ENCODE measurements at places on chromosomes 3 and 15. TPM values are rescaled to one million over a fixed set of nuclear protein-coding genes. Genes with fewer than 3 reads are reported as not detected.

MED12L gene
- 2.4 TPM for total RNA-seq

WDR6 gene
- total RNA-seq = 205 TPM

RASGRF1 gene
- 0.35 TPM for total RNA-seq

PLA2G4D gene
- 0.35 TPM for total RNA-seq

GOLGA6B gene
- not detected for total RNA-seq

CSPG5 gene
- 1.7 TPM for total RNA-seq

DNA sequence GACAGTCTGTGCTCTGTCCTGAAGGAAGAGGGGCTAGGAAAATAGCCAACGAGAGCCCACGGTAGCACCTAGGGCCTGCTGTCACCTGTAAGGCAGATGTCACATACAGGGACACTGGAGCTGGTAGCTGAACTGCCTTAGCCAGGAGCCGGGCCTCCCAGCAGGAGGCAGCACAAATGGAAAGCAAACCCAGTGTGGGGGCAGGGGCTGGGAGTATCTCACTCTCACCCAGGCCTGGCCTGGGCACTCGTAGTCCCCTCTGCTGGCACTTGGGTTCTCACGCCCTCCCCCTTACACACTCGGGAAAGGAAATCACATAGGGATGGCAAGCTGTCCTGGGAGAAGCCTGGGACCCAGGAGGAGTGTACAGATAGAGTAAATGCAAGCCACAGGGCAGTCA, 173.1 kb upstream of the CHRNA7 start:
- no peak for DNase-seq

GRCh38 chr3:179000144-179000543, 71.5 kb downstream of the ZMAT3 start:
- no peak for DNase-seq

GRCh38 chr15:41890050-41890690, 3.7 kb downstream of the SPTBN5 start:
- no peak for DNase-seq

DNA sequence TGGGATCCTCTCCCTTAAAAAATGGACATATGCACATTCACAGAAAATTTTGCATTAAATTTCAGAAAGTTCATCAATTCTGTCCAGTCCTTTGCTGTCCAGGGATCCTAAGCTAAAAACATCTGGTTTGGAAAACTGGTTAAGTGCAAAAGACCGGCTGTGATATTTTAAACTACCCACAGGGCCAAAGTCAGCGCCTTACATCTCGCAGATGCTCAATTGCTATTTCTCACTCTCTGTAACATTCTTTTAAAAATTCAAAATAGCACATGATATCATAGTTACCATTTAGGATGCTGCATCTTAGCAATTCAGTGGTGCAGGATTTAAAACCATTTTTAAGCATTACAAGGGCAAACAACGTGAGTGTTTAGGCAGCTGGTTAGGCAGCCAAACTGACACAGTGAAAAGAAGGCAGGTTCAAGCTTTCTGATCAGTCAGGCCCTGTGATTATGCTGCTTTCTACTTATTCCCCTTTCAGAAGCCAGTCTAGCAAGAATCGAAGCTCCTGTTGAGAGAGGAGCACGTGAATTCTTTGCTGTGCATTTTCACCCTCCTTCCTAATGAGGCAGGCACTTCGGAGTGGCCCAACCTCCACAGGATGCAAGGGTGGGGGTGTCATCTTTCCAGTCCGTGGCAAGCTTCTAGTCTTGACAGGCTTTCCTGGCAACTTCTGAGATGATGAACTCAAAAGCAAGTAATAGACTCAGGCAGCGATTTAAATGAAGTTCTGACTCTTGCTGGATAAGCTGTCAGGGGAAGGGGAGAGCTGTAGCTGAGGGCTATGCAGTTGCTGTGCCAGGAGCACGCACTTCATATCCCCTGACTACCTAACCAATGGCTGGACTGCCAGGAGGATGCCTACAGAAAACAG, 8.8 kb downstream of the PRICKLE2 start:
- no peak for DNase-seq

- DNase-seq = no peak
Observed at GRCh38 chr3:123936400-123936799, 24.6 kb downstream of the CCDC14 start.

Data from mucosa of descending colon (tissue), 3 donors.